CD4-positive, alpha-beta T cell treated with Interleukin-2 at 100 ng/mL for 4 hours (primary cell): ENCODE measurements at places on chromosomes 5 and 9.

DNA sequence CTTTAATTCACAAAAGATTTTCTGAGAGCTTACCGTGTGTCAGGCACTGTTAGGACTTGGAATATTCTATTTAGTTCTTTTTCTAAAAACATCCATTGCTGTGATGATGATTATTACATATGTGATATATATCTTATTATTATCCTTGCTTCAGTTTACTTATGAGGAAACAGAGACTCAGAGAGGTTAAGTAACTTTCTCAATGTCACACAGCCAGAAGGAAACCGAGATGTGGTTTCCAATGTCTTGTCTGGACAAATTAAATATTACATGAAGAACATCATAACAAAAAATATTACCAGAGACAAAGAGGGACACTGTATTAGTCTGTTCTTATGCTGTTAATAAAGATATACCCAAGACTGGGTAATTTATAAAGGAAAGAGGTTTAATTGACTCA lies 125.5 kb upstream of the DAP start:
- no peak for DNase-seq

- peak; percentile 94 for DNase-seq
Observed at GRCh38 chr9:133147412-133148198, 16.1 kb downstream of the GBGT1 start.

GRCh38 chr9:36865731-36866635 lies 168.1 kb downstream of the PAX5 start:
- no peak for DNase-seq

DNA sequence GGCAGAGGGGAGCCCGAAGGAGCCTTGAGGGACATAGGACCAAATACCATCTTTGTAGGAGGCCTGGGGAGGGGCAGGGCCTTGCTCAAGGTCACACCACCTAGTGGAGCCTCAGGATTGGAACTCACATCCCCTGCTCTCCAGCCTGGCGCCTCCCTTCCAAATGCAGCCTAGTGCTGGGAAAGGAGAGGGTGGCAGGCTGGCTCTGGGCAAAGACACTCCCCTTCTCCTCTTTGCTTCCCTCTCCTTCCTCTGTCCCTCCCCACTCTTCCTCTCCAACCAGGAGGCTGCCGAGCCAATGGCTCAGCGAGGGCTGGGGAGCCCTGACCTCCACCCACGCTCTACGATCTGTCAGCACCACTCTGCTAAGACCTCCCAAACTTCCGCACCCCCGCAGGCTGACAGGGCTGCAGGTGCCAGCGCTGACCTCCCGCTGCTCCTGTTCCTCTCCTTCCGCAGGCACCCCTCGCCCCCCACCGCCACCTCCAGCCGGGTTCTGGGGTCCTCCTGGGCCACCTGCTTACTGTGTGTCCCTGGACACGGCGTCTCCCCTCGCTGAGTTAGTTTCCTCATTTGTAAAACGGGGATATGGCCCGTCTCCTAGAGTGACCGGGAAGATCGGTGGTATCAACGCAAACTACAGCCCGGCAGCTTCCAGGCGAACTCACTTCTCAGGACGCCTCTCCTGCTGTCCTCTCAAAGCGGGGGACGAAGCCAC lies 52.9 kb downstream of the C9orf50 start:
- no peak for DNase-seq

DNA sequence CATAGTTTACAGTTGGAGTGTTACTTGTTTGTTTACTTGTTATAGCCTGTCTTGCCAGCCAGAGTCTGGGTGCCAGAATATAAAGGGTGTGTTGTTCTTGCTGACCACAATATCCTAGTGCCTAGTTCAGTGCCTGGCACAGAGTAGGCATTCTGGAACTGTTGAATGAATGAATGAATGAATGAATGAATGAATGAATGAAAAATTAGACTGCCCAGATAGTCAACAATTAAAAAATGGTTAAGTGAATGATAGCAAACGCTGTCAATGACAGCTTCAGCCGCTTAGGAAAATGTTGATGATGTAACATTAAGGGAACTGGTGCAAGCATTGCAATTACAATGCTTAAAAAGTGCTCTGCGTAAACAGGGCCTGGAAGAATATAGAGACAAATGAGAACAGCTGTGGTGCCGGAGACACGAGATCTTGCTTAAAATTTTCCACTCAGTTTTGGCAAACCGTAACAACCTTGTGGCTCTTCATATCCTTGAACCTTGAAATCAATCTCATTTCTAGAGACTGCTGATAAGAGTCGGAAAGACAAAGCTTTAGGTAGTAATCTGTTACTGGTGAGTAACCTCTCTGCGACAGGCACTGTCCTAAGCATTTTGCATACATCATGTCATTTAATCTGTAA lies 4.7 kb upstream of the TTLL11 start:
- DNase-seq: no peak

DNA sequence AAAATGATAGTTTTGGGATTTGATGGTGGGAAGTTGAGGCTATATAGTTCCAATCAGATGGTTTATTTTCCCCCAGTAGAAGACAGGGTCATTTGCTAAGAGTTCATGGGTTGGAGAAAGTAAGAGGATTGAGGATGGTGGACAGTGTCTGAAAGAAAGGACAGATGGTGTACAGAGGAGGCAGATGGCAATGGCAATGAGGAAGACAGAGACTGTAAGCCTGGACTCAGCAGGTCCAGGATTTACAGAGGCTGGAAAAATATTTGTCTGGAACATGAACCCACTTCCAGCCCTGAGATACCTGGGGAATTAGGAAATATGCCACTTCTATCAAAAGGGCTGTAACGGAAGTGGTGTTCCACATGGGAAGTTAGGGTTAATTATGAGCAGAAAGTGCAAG lies 84.5 kb downstream of the PCSK1 start:
- no peak for DNase-seq

DNA sequence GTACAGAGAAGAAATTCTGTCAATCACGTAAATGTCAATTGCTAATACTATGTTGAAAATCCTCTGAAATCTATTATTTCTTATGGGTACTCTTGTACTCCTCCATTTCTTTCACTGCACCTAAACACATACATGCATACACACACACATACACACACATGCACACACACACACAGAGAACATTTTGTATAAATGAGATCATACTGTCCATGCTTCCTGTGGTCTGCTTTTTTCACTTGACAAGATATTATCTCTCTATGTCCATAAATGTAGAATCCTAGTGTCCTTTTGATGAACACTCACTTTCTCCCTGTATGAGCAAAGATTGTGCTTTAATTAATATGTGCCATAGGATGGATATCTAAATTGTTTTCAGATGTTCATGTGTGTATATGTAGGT lies 32.7 kb upstream of the TLR4 start:
- no peak for DNase-seq

GRCh38 chr5:124317451-124317850 lies 429.0 kb downstream of the ZNF608 start:
- no peak for DNase-seq

DNA sequence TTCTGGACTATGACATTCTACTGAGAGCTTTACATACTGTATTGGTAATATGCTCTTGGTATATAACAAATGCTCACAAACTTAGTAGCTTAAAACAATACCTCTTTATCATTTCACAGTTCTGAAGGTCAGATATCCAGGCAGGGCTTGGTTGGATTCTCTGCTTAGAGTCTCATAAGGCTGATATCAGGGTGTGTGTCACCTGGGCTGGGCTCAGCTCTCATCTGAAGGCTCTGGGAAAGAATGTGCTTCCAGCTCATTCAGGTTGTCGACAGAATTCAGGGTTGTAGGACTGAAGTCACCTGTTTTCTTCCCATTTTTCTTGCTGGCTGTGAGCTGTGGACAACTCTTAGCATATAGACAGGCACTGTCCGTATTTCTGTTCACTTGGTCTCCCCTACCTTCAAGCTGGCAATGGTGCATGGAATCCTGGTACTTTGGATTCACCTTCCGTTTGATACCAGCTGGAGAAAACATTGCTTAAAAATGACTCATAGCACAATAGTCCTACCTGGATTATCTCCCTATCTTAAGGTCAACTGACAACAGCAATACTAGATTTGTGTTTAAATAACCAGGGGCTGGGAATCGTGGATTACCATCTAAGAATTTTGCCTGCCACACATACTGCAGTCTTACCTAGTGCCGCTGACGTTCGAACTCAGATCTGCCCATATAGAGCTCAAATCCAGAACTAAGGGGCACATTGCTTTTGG lies 69.2 kb downstream of the RCL1 start:
- DNase-seq: no peak

- DNase-seq: no peak
Observed at GRCh38 chr9:4289411-4290326, 10.2 kb downstream of the GLIS3 start.

- no peak for DNase-seq
Observed at GRCh38 chr9:133551446-133551845, 16.9 kb downstream of the ADAMTSL2 start.

- no peak for DNase-seq
Observed at GRCh38 chr9:93134740-93135444, 841 bp upstream of the NINJ1 start.

GRCh38 chr9:118652912-118653311 lies 716.3 kb downstream of the BRINP1 start:
- DNase-seq: no peak

- no peak for DNase-seq
Observed at GRCh38 chr5:143474616-143475015, 71.1 kb upstream of the NR3C1 start.

DNA sequence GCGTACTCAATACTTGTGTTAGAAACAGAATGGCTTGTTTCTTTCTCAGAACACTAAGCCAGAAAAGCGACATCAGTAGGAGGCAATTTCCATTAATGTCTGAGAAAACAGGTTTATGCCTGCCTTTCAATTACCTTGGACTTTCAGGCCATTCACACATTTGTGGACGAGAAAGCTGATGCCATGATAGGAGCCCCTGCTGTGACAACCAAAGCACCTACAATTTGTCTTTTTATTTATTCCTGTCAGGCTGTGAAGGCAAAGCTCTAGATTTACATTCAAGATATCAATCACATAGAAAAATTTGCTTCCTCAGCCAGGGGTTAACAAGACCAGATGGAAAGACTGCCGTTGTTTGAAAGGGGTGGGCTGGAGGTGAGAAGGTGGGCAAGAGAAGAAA lies 76.2 kb downstream of the C7 start:
- no peak for DNase-seq

GRCh38 chr5:163104464-163104863 lies 332.9 kb upstream of the CCNG1 start:
- no peak for DNase-seq

DNA sequence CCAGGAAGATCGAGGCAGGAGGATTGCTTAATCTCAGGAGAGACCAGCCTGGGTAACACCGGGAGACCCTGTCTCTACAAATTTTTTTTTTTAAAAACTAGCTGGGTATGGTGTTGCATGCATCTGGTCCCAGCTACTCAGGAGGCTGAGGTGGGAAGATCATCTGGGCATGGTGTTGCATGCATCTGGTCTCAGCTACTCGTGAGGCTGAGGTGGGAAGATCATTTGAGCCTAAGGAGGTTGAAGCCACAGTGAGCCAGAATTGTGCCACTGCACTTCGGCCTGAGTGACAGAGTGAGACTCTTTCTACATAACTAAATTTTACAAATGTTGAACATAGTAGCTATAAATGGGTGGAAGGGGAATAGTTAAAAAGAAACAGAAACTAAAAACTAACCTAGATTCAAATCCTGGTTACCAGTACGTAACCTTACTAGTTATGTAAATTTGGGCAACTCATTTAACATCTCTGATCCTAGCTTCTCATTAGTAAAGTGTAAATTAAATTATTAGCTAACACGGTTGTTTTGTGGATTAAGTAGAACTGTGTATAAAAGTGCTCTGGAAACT lies 41.7 kb downstream of the TMEM161B start:
- DNase-seq: no peak

DNA sequence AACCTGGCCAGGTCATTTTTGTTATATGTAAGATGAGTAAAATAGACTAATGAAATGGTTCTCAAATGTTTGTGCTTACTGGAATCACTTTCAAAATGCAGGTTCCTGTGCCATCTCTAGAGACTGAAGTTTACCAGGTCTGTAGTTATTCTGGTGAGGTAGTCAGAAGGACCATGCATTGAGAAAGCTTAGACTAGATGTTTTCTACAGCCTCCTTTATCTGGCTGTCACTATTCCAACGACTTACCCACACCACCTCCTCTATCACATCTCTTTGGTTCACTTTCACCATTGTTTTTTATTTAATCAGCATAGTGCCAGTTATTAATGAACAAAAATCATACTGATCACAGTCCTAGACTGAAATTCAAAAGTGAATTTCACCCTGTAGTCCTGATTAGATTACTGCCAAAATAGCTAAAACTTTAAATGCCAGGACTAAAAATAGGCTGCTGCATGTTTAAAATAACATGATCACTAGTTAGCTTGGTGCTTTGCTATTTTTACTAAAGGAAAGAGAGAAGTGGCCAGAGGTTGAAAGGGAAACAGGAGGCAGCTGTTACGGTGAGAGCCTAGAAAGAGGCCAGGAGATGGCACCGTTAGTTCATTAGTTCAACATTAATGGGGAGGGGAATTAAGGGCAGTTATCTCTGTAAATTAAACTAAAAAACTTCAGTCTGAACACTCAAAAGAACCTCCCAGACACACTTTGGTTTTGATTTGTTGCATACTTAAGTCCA lies 13.9 kb upstream of the FNIP1 start:
- peak; percentile 16 for DNase-seq
